Nasal cavity respiratory epithelium epithelial cell of viscerocranial mucosa (primary cell): ENCODE measurements at places on chromosomes 5 and 9. TPM values are rescaled to one million over a fixed set of nuclear protein-coding genes. Genes with fewer than 3 reads are reported as not detected.

The CCDC69 gene
- 2.1 and 5.6 TPM in 2 replicates for total RNA-seq

The RNF183 gene
- total RNA-seq: 0.50 TPM in 1 of 2 replicates, not detected in the other

The C5orf52 gene
- not detected in 2 replicates for total RNA-seq

The NUTM2F gene
- total RNA-seq: not detected in 2 replicates

The HRCT1 gene
- total RNA-seq: 0.28 and 0.34 TPM in 2 replicates

The FST gene
- total RNA-seq: 50.5 and 215 TPM in 2 replicates

The ALDH1A1 gene
- 0.34 and 32.2 TPM in 2 replicates for total RNA-seq
